ENCODE measurements at places on chromosomes 16 and 17.

DNA sequence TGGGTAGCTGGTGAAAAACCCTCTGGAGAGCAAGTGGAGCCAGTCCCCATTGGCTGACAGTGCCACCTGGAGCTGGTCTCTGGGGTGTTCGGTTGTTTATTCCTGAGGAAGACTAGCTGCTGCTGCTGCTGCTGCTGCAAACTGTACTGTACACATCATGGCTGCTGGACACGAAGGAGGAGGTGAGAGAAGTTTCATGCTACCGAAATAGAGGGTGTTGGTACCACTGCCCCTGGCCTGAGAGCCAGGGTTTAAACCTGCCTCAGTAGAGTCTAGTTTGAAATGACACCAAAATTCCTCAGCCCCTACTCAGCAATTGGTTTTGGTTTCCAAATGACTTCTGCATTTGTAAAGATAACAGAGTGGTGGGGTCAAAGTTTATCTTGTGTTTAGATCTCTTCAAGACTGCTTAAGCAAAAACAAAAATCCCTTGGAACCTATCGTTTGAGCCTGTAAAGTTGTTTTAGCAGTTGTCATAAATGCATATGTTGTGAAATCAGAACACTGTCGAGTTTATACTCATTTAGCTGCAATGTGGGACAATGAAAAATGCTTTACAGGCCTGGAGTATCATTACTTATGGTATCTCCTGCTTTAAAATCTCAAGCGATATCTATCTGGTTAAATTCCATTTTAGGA is 40.8 kb downstream of the CYB5B start:
- DNase-seq, result no peak

GRCh38 chr16:73057291-73058210 is 9.6 kb upstream of the ZFHX3 start:
- no peak for DNase-seq

DNA sequence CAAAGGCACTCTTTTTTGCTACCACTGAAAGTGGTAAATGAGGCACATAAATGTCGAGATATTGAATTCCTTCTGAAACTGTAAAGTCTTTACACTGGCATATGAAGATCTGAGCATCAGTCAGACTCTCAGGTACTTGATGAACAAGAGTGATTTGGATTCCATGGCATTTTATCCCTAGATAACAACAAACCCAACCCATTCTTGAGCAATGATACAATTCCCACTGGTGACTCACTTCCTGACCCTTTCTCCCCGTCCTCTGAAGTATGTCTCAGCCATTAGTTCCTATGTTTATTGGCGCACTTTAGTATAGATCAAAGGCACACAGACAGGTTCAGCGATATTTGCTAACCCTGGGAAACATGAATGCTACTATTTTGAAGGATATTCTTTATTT is 147.0 kb upstream of the RBFOX1 start:
- DNase-seq, result no peak

GRCh38 chr16:87970186-87970585 is 19.0 kb downstream of the BANP start:
- DNase-seq, result no peak

GRCh38 chr16:68235108-68235886 is 630 bp downstream of the ESRP2 start:
- DNase-seq, result no peak

- DNase-seq, result peak; percentile 15
Measured at GRCh38 chr17:57662644-57663308, 82.3 kb downstream of the CCDC182 start.

DNA sequence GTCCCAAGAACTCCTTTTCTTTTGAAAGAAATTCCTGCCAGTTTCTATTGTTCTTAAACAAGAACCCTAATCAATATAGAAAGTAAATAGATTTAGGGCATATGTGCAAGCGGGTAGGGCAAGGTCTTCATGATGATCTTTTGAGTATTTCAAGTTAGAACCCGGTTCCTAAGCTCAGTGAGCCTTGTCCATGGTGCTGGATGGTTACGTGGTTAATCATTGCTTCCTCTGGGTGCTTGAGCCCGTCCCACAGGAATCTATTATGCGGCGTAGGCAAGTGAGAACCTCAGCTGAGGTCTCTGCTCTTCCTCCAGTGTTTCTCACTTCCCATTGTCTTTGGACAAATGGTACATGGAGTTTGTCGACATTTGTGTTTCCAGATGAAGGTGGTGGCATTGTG is 580.8 kb upstream of the EEF2KMT start:
- no peak for DNase-seq

- DNase-seq, result no peak
Measured at GRCh38 chr16:57224651-57225335, 20.3 kb upstream of the ARL2BP start.

- no peak for DNase-seq
Measured at GRCh38 chr17:32241640-32242039, 24.0 kb upstream of the RHBDL3 start.
